Peyer's patch (tissue), 4 donors: ENCODE measurements at places on chromosomes 5 and 9. TPM values are rescaled to one million over a fixed set of nuclear protein-coding genes. Genes with fewer than 3 reads are reported as not detected.

DNA sequence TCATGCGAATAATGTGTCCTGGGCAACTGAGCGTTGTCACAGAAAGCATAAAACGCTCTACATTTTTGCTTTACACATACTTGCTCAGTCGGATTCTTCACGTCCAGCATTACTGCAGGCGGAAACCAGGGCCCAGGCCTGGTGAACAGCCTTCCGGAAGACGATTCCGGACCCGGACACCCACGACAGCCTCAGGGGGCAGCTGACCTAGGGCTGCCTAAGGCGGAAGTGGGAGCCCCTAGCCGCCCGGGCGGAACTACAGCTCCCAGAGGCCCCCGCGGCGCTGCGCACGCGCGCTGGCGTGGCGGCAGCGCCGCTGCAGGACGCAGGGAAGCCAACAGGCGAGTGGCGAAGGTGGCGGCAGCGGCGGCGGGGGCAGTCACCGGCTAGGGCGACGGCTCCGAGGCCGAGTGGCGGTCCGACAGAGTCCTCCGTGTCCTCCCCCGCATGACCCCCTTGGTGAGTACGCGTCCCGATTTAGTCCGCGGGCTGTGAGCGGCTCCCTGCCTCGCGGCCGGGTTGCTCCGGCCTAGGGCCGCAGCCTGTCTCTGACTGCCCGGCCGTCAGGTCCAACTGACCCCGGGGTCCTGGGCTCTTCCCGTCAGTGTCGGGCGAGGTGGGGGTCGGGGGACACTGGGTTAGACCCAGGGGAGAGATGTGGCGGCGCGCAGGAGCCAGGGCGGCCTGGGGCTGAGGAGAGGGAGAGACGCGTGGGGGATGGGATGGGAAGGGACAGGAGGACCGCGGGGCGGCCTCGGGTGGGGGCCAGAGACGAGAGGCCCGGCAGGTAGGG lies at the start of gene GAPVD1:
TSS of gene GAPVD1 (plus strand) at position 326 of the 793 bp plus-strand sequence. CDS start 37,096 bp downstream, outside the sequence.
- H3K27ac ChIP-seq = peak within 1 kb of the TSS; percentile 91
- H3K4me1 ChIP-seq = no peaks in the 10 kb centered on the region
- peak; percentile 95 for DNase-seq
- no peaks in the 10 kb centered on the region for H3K27me3 ChIP-seq
- peak within 1 kb of the TSS; percentile 92 for H3K4me3 ChIP-seq
- H3K36me3 ChIP-seq = no peaks in the 10 kb centered on the region

- no peak overlapping the region for H3K4me3 ChIP-seq
- DNase-seq = no peak
- H3K27me3 ChIP-seq = no peaks in the 10 kb centered on the region
- no peaks in the 10 kb centered on the region for H3K4me1 ChIP-seq
Measured at GRCh38 chr5:156505101-156505500, 178.1 kb downstream of the SGCD start.

GRCh38 chr9:75504721-75505120 lies 385.8 kb upstream of the PCSK5 start:
- no peak overlapping the region for H3K4me3 ChIP-seq
- H3K27ac ChIP-seq = no peak overlapping the region
- no peaks in the 10 kb centered on the region for H3K36me3 ChIP-seq
- no peaks in the 10 kb centered on the region for H3K4me1 ChIP-seq
- no peak for DNase-seq
- no peaks in the 10 kb centered on the region for H3K27me3 ChIP-seq

- peaks cover 4% of the 10 kb centered on the region for H3K4me1 ChIP-seq
- no peak for DNase-seq
Measured at GRCh38 chr5:159132429-159133040, 32.8 kb upstream of the EBF1 start.

DNA sequence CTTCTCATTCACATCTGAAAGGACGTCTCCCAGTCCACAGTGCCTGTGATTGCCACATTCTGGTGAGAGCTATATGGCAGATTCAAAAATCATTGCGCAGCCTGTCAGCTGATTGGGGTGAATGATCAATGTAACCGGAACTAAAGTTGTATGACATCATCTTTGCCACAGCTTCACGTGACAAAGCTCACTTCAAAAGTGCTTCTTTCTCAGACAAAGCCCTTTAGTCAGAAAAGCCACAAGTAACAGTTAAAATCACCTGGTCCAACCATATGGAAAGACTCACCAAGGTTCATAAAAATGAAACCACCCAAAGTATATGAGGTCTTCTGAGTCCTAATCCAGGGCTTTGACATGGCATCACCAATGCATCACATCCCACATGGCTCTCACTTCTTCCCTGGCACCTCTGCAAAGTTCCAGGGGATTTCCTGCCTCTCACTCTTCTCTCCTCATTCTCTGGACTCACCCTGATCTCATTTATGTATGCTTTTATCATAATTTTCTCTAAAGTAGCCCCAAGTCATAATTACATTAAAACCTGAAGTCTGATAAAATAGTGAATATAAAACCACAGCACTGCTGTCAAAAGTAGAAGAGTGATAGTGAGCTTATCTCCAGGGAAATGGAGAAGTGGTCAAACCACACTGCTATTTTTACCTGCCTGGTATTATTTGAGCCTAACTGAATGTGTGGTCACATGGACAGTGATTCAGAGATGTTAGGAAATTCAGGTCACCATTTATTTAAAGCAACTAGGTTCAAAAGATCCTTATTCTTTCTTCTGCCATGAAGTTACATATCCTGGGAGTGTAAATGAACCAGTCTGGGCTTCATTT lies 193.1 kb upstream of the PTGER4 start:
- H3K4me1 ChIP-seq = peaks cover 12% of the 10 kb centered on the region
- no peaks in the 10 kb centered on the region for H3K36me3 ChIP-seq
- no peak for DNase-seq
- no peaks in the 10 kb centered on the region for H3K27me3 ChIP-seq
- no peak overlapping the region for H3K4me3 ChIP-seq

- H3K27me3 ChIP-seq = no peaks in the 10 kb centered on the region
- DNase-seq = no peak
- H3K4me1 ChIP-seq = no peaks in the 10 kb centered on the region
- H3K4me3 ChIP-seq = no peak overlapping the region
- no peak overlapping the region for H3K27ac ChIP-seq
- H3K36me3 ChIP-seq = no peaks in the 10 kb centered on the region
Measured at GRCh38 chr5:148776780-148777179, 49.6 kb upstream of the ADRB2 start.

- no peaks in the 10 kb centered on the region for H3K36me3 ChIP-seq
- no peak overlapping the region for H3K4me3 ChIP-seq
Measured at GRCh38 chr9:93177676-93178075, 6.3 kb upstream of the WNK2 start.

- H3K27ac ChIP-seq = peak overlapping the region; percentile 68
- no peaks in the 10 kb centered on the region for H3K36me3 ChIP-seq
- no peaks in the 10 kb centered on the region for H3K27me3 ChIP-seq
- DNase-seq = no peak
Measured at GRCh38 chr5:8843771-8844170, 702.1 kb downstream of the SEMA5A start.

- H3K4me3 ChIP-seq = no peak overlapping the region
- no peak overlapping the region for H3K27ac ChIP-seq
- no peak for DNase-seq
- no peaks in the 10 kb centered on the region for H3K36me3 ChIP-seq
- no peaks in the 10 kb centered on the region for H3K4me1 ChIP-seq
Measured at GRCh38 chr5:78979117-78979742, 5.9 kb downstream of the ARSB start.

DNA sequence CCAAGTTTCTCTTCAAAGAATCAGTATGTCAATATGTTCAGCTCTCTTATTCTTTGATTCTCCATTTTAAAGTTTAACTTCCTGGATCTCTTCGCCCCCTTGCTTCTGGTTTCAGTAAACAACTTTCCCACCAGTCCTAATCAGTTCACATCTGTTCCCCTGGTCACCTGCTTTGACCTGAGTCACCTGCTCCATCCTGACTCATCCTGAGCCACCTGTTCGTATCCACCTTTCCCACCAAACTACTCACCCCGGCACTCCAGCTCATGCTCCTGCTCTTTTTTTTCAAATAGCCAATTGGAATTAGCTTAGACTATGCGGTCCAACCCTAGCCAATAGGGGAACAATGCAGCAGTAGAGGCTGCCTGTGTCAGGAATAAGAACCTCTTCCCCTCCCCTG lies 23.6 kb upstream of the CSF1R start:
- H3K27me3 ChIP-seq = no peaks in the 10 kb centered on the region
- H3K36me3 ChIP-seq = no peaks in the 10 kb centered on the region
- no peak overlapping the region for H3K27ac ChIP-seq
- no peak for DNase-seq
- no peak overlapping the region for H3K4me3 ChIP-seq

DNA sequence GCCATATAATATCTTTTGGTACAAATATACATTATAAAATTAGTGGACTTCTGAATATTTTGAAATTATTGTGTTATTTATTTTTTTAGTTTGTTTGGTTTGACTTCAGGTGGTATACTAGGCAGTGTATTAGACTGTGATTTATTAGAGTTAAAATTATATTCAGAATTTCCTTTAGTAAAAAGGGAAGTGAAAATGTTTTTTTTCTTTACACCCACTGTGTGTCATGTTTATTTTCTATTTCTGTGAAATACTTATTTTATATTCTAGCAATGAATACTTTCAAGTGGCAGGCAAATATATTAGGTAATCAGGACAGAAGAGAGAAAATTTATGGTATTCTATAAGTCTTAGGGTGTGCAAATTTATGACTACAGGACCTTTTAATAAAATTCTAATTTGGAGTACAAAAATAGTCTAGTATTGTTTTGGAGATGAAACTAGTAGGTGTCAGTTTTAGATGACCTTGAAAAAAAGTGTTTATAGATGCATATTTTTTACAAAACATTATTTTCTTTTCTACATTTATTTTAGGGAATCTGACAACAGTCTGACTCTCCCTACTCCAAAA lies 8.8 kb downstream of the CSNK1G3 start:
- DNase-seq = no peak
- no peak overlapping the region for H3K4me3 ChIP-seq
- H3K27me3 ChIP-seq = no peaks in the 10 kb centered on the region
- no peak overlapping the region for H3K27ac ChIP-seq
- H3K36me3 ChIP-seq = no peaks in the 10 kb centered on the region
- H3K4me1 ChIP-seq = no peaks in the 10 kb centered on the region

GRCh38 chr5:5933651-5934050 lies 444.7 kb downstream of the MED10 start:
- no peak overlapping the region for H3K27ac ChIP-seq
- DNase-seq = no peak
- H3K36me3 ChIP-seq = no peaks in the 10 kb centered on the region

DNA sequence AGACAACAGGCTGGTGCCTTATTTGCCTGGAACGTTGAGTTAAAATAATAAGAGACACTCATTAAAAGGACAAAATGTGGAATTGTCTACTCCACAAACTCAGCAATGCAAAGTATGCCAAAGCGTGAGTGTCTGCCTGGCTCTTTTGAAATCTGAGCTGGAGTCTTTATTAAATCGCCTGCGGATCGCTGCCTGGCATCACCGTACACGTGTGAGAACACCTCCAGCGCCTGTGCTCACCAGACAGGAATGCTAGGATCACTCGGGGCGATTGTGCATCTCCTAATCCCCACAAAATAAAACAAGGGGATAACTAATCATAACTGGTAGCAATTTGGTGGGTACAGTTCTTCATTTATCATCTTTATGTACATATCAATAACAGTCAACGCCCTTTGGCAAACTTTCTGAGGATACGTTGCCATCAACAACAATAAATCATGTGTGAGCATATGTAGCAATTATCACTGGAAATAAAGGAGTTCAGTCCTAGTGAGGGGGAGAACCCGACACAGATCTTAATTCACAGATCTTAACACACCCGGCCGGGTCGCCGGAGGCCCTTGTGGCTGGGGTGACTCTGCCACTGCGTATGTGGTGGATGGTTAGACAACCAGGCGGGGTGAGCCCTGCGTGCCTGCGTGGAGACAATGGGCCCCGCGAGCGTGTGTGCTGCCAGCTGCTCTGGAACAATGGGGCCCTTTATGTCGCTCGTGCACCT lies 284.9 kb upstream of the IRX1 start:
- no peaks in the 10 kb centered on the region for H3K27me3 ChIP-seq
- H3K36me3 ChIP-seq = no peaks in the 10 kb centered on the region
- H3K4me3 ChIP-seq = no peak overlapping the region
- no peak overlapping the region for H3K27ac ChIP-seq
- no peaks in the 10 kb centered on the region for H3K4me1 ChIP-seq
- DNase-seq = no peak

DNA sequence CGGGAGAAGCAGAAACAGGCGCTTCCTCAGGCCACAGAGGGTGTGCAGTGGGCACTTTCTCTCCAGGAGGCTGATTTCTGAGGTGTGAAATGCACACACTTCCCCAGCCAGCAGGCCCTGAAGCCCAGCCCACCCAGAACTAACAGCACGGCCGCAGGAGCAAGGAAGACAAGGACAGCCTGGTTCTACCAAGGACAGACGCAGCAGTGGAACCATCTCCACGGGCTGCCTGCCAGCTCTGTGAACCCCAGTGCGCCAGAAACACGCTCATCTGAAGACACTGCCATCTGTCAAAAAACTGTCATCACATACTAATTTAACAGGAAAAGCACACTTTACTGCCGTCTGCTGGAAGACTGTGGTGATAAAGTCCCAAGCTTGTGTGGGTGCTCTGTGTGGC lies 40.7 kb downstream of the MAPK9 start:
- no peak overlapping the region for H3K4me3 ChIP-seq
- H3K36me3 ChIP-seq = peaks cover 79% of the 10 kb centered on the region
- no peak overlapping the region for H3K27ac ChIP-seq
- no peaks in the 10 kb centered on the region for H3K27me3 ChIP-seq
- DNase-seq = no peak
- H3K4me1 ChIP-seq = no peaks in the 10 kb centered on the region

GRCh38 chr9:97943308-97943855 lies 5.4 kb upstream of the HEMGN start:
- H3K27ac ChIP-seq = no peak overlapping the region
- DNase-seq = no peak
- H3K36me3 ChIP-seq = no peaks in the 10 kb centered on the region
- no peaks in the 10 kb centered on the region for H3K4me1 ChIP-seq
- no peaks in the 10 kb centered on the region for H3K27me3 ChIP-seq

DNA sequence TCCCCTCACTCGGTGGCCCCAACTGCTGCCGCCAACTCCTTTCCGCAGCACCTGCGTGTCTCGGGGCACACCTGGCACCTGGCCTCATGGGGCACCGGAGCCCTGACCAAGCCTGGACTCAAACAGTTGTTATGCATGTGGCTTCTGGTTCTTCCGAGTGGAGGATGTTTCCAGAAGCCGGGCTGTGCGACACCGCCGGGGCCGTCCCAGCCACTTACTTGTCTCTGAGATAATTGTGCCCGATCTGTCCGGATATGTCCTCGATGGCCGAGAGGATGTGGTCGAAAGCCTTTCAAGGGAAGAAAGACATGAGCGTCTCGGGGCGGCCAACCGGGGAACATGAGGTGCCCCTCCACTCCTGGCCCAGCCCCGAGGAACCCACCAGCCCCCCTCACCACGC lies 38.4 kb downstream of the EXOC3 start:
- H3K4me3 ChIP-seq = no peak overlapping the region
- peaks cover 6% of the 10 kb centered on the region for H3K36me3 ChIP-seq
- no peak overlapping the region for H3K27ac ChIP-seq
- no peaks in the 10 kb centered on the region for H3K4me1 ChIP-seq
- no peaks in the 10 kb centered on the region for H3K27me3 ChIP-seq
- no peak for DNase-seq

GRCh38 chr9:614431-614830 lies 227.1 kb upstream of the DMRT1 start:
- no peaks in the 10 kb centered on the region for H3K36me3 ChIP-seq
- DNase-seq = no peak
- peaks cover 24% of the 10 kb centered on the region for H3K4me1 ChIP-seq

ARAP3 gene
- total RNA-seq = 1.1 TPM

ASTN2 gene
- total RNA-seq = 5.0 TPM

PROB1 gene
- 0.94 TPM for total RNA-seq

ACTBL2 gene
- total RNA-seq = not detected

LAMC3 gene
- not detected for total RNA-seq

GNPDA1 gene
- 31.9 TPM for total RNA-seq

APBA1 gene
- total RNA-seq = 0.88 TPM

NR6A1 gene
- 10.7 TPM for total RNA-seq

FOXD4L6 gene
- total RNA-seq = not detected

CDC25C gene
- 0.88 TPM for total RNA-seq

SLC6A7 gene
- 12.3 TPM for total RNA-seq
